NCI-H1105 (cell line): ENCODE measurements at places on chromosomes 2 and 18.

DNA sequence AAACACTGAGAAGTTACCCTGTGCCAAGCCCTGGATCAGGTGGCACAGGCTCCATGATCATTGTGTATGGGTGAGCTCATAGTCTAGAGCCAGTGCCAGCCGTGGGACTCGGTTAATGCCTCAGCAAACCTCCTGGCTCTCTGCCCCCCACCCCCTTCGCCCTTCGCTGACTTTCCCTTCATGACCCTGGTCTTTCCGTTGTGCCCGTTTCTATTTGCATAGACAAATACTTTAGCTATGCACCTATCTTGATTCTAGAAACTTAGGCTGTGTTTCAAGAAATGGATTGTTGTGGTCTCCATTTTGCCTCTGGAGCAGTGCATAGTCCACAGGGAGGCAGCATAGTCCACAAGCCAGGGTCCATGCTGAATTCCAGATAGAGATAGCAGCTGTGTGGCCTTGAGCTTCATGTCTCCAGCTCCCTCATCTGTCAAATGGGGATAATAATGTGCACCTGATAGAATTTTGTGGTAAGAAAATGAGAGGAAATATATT lies 44.8 kb upstream of the KDM3A start:
- DNase-seq = no peak

- DNase-seq = no peak
These were observed 262.4 kb downstream of the SS18 start for GRCh38 chr18:25827961-25828561.

DNA sequence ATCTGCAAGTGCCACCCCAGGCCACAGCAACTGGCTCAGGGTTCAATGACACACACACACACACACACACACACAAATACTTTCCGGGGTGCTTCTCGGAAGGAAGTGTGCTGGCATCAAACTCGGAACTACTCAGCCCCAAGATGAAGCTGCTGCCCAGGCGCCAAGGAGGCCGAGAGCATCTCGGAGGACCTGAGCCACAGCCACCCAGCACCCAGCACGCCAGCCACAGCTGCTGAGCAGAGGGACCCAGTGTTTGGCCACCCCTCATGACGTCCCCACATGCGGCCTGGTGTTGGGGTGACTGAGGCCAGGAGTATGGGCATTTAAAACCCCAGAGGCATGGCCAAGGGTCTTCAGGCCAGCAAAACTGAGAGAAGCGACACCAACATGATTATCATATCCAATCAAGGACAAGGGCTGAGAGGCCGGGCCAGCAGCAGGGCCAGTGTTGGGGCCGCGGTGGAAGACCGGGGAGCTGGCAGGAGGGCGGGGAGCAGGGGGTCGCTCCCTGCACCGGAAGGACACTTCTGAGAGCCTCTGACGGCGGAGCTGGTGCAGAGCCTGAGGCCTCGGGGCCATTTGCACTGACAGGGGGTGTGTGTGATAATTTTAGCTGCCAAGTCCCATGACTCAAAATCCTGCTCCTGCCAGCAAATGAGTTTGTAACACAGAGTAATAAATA lies 61.8 kb downstream of the BIN1 start:
- DNase-seq = no peak

- no peak for DNase-seq
These were observed 212.8 kb downstream of the BCL2 start for GRCh38 chr18:63106727-63107126.

DNA sequence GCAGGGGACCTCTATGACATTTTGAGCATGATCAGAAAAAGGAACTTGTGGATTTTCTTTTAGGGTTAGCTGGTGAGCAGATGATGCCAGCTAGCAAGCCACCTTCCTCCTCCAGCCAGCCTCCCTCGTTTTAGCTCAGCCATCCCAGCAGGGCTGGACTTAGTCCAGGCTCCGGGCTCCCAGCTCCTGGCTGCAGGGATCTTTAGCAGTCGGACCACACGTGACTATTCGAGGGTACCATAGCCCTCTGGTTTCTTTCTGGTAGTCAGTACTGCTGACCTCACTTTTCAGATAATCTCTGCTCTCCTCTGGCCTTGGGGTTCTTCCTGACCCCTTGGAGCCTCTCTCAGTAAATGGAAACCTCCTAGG lies 31.8 kb downstream of the NCK2 start:
- no peak for DNase-seq
